ENCODE measurements at places on chromosomes 13 and 19.

DNA sequence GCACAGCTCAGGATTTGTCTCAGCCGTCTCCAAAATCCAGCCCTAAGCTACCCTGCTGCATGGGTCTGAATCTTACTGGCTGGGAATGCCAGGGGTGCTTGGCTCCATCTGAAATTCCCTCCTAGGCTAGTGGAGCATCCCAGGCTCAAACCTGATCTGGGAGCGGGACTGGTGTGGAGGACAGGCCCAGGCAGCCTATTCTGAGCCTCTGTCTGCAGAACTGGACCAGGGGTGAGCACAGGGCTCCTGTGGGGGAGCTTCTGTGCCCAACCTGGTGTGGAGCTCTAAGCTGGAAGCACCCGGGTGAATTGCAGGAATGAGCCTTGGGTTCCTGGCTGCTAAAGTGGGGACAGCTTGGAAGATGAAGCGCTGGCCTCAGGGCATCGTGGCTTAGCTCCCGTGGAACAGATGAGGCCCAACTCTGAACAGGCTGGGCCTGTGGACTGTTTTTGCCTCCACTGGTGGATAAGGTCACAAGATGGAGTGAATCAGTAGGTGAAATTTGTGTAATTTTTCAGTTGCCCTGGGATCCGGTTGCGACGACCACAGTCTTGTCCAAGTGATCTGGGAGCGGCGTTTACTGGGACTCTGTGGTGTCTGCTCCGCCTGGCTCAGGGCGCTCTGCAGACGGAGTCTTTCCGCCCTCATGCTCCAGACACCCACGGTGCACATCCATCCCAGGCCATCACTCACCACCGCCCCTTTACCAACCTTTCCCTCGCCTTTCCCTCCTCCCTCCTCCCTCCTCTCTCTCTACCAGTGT lies 79.5 kb downstream of the TEX29 start:
- no peak for DNase-seq

DNA sequence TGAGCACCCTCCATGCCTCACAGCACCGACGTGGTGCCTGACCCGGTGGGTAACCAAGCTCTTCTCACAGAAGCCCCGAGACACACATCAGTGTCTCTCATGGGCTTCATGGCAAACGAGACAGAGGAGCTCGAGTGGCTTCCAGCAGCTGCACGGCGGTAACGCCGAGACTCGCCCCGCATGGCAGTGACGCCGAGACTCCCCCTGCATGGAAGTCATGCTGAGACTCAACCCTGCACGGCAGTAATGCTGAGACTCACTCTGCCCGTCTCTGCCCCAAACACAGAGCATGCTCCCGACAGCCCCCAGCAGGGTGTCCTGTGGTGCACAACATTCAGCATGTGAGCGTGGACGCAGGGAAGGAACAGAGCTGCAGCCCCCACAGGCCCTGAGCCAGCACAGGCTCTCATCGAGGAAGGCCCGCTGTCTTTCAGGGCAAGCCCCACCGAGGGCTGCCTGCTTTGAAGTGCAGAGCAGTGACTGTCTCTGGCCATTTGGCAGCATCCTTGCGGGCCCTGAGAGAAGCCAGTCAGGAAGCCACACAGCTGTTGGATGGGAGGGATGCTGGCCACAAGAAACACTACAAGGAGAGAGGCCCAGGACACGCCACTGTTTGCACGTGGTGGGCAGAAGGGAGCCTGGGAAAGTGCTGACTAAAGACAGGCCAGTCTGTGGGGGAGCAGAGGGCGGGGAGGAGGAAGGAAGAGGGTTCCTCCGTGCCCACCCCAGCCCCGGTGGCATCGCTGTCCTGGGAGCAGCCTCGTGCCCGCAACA lies 9.5 kb downstream of the GAS6 start:
- no peak for DNase-seq

- DNase-seq, result no peak
Observed at GRCh38 chr13:35160896-35161295, 218.8 kb downstream of the NBEA start.

GRCh38 chr13:111335298-111335697 lies 14.9 kb downstream of the TEX29 start:
- DNase-seq, result no peak

DNA sequence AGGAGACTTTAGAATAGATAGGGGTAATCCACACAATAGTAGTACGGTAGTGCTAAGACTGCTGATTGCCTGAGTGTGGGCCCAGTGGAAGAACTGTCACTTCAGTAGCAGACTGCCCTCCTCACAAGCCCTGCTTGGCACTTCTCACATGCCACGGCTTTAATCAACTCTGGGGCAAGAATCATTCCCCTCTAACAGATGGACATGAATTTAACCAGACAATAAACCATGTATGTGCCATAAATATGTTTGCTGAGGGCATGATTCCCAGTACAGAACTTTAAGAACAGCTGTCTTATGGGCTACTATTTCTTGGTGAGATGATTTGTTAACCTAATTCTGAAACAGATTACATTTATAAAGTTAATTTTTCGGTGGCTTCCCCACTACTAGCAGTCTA lies 22.0 kb downstream of the DPY19L3 start:
- no peak for DNase-seq

GRCh38 chr13:38417727-38418126 lies 68.1 kb downstream of the UFM1 start:
- DNase-seq, result no peak

- peak; percentile 14 for DNase-seq
Observed at GRCh38 chr13:77002590-77003190, 10.8 kb downstream of the CLN5 start.

DNA sequence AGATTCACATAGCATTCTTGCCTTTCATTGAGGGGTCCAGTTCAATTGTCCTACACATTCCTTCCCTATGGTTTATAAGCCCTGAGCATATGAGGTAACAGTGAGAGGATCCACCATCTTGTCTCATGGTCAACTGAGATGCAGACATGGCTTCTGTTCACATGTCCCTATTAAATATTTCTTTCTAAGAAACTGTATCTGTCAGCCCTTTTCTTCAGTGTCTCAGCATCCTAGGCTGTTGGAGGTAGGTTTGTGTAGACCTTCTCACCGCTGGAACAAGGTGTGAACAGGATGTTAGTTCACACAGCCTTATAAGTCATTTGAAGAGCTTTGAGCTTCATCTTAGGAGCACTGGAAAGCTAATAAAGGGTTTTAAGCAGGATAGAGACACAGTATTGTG lies 110.3 kb upstream of the EDNRB start:
- no peak for DNase-seq

DNA sequence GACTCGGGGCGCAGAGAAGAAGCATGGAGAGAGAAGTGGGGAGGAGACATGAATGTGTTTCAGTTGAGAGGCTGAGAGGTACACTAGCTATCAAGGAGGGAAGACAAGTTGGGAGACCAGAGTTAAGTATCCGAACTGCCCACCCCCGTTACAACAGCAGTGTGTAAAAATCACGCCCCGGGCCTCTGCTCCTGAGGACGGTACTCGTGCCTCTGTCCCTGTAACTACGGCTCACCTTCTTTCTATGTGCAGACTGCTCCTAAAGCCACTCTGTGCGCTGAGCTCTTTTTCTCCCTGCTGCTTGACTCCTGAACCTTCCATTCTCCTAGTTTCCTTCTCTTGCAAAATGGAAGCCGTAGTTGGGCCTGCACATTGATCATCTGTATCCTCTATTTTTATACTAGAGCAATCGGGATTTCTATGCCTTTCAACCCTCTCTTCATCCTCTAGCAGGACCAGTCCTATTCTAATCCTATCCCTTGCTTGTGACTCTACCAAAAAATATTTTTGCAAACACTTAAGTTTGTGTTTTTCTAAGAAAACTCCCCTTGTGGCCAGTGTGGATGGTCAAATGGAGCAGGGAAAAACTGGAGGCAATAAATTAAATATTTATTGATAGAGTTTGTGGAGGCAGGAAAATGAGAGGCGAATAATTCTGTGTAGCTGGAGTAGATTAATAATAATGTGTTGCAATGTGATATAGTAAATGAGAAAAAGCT lies 569 bp downstream of the POLR1D start:
- DNase-seq, result peak; percentile 77

DNA sequence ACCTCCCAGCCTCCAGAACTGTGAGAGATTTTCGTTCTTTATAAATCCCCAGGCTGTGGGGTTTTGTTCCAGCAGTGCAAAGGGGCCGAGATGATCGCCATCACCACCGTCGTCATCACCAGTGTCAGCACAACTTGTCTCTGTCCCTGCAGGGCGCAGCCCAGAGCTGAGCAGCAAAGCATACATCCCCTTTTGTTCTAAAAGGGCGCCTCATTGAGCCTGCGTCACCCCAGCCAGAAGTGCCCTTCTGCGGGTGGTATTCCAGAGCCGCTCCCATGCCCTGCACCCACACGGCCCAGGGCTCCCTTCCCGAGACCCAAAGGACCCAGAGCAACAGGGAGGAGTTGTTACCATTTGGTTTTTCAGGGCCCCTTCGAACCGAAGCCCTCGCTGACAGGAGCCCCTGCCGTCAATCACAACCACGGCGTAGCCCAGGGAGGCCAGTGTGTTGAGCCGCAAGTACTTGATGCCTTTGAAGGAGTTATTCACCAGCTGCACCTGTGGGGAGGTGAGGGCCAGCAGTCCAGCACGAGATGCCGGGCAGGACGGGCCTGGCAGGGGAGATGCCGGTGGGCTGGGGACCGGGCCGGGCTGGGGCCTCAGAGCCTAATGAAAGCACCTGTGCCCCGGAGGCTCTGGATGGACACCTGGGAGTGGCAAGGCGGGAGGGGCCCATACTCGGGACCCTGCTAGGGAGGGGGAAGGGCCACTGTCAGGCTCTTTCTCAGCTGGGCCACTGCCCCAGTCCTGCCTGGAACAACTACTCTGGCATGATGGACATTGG lies 14.4 kb upstream of the MYDGF start:
- DNase-seq, result no peak

- no peak for DNase-seq
Observed at GRCh38 chr13:73722120-73722519, 412.1 kb downstream of the KLF12 start.

DNA sequence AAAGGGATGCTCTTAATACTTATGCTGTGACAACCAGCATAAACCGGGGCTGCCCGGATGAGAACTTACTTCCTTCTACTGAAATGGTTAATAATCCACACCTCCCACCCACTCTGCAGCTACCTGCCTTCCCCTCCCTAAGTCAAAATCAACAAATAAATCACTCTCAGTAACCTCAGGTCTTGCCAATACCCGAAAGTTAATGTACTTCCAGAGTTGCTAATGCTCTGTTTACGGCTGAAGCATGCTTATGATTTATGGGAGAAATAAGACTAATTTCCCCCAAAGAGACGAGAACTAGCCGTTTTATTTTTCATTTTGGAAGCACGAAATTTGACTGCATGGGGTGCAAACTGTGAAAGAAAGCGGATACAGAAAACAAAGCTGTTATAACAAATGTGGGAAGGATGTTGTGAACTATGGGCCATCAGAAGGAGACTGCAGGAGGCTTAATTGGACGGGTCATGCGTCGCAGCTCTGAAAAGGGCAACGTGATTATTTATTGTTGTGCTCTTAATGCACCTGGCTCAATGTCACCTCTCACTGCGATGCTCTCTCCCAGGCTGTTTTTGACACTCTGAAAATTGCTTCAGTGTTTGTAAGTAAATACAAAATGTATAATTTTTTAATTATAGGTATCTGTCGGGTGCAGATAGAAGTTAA lies 114.0 kb upstream of the SLC7A1 start:
- peak; percentile 99 for DNase-seq

DNA sequence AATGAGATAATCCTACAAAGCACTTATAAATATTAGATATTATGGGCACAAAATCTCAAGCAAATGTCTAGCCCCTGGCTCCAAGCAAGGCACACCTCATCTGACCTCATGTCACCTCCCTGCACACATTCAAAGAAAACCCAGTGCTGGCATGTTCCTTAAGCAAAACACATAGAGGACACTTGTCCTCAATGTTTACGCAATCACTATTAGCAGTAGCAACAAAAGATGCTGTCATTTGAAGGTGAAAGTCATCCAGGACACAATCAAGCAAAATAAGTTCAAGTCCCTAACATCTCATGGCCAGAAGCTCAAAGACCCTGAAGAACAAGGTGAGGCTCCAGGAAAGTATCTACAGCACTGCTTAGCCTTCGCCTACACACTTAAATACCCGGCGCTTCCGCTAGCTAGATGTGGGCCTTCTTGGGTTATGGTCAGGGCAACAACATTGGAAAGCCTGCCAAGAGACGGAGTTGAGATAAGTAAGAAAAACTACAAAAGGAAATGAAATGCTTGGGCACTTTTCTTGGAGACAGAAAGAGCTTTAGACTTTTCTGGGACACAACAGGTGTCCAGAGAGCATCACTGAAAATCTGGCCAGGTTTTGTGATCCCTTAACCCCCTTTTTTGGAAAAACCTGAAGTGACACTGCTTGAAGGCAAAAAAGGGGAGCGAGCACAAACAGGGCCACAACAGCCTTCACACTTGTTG lies 85.7 kb downstream of the FOXO1 start:
- DNase-seq, result no peak

- no peak for DNase-seq
Observed at GRCh38 chr13:45473627-45474026, 8.9 kb downstream of the COG3 start.

- no peak for DNase-seq
Observed at GRCh38 chr13:51715613-51716012, 88.3 kb downstream of the DHRS12 start.

DNA sequence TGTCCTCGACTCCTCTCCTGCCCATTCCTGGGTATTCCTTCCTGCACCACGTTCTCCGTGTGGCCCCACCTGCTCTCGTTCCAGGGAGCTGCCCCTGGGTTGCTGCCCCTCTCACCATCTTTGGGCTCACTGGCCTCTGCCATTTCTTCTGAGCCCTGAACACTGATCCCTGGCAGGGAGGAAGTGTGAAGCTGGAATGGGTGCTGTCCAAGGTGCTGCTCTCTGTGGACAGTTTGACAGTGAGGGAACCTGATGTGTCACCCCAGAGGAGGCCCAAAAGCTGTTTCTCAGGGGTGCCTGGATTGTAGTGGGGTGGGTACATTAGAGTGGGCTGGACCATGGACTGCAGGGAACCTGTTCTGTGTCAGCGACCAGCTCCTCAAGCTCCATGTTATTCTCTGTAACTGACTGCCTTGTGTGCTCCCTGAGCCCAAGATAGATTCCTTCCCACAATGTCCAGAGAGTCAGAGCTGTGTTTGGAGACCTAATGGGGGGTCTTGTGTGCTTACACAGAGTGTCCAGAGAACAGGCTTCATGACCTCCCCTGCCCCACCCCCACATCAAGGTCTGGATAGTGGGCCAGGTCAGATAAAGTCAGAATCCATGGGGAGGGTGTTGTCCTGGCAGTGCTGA lies 7.2 kb upstream of the CEACAM8 start:
- DNase-seq, result no peak

- DNase-seq, result no peak
Observed at GRCh38 chr19:9729162-9729561, 39.4 kb downstream of the ZNF846 start.

GRCh38 chr13:21208652-21209154 lies 32.2 kb downstream of the MRPL57 start:
- DNase-seq, result no peak

Measured in NCI-H748 treated with DMSO at 0.1 percent for 48 hours (cell line).